ENCODE measurements at places on chromosomes 5 and 9.

DNA sequence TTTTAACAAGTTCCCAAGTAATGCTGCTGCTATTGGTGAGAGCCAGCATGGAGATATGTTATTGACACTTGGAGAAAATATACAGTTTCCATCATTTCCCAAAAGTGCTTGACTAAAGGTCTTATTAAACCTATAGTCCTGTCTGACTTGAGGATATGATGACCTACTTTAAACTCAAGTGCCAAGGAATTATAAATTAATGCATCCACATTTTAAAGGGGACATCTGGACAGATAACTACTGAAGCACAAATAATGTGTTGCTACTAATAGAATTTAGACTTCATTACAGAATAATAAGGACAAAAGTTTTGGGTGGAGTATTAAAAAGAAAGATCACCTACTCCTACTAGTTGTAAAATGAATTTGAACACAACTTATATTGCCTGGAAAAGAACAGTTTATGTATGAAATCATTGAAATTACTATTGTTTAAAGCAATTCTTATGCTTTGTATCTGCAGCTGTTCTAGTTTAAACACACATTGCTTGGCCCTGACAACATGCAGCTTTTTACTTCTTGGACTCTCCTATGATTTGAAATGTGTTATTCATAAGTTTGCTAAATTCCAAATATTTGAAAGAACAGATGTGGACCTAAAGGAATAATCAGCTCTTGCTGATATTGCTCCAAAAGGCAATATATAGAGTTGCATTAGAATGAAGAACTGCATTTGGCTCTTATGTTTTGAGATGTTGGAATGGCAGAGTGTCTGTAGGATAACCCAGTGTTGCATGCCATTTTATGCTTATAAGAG, 73.4 kb downstream of the SGCD start:
- no peak for DNase-seq

GRCh38 chr9:36328798-36329411, 70.7 kb upstream of the GNE start:
- peak; percentile 77 for DNase-seq

GRCh38 chr9:18456624-18457237, 17.2 kb upstream of the ADAMTSL1 start:
- DNase-seq, result no peak

DNA sequence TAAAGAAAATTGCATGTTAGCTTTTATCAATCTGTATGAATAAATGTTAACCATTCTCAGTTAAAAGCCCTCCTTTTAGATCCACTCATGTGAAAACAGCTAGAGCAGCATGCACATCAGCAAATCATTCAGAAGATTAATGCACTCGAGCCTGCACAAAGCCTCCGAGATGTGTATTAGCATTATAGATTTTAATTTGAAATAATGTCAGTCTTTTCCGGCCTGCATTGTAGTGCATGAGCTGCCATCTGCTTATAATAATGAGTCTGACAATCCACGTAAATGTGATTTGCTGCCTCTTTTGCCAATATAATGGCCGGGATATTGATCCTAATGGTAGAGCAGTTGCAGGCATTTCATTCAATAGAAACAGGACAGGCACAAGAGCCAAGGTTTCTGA, 585.1 kb downstream of the IRX1 start:
- no peak for DNase-seq

GRCh38 chr5:160324886-160325285, 12.5 kb upstream of the CCNJL start:
- peak; percentile 74 for DNase-seq

- no peak for DNase-seq
These were observed 104.9 kb downstream of the SYK start for GRCh38 chr9:90906316-90907055.

DNA sequence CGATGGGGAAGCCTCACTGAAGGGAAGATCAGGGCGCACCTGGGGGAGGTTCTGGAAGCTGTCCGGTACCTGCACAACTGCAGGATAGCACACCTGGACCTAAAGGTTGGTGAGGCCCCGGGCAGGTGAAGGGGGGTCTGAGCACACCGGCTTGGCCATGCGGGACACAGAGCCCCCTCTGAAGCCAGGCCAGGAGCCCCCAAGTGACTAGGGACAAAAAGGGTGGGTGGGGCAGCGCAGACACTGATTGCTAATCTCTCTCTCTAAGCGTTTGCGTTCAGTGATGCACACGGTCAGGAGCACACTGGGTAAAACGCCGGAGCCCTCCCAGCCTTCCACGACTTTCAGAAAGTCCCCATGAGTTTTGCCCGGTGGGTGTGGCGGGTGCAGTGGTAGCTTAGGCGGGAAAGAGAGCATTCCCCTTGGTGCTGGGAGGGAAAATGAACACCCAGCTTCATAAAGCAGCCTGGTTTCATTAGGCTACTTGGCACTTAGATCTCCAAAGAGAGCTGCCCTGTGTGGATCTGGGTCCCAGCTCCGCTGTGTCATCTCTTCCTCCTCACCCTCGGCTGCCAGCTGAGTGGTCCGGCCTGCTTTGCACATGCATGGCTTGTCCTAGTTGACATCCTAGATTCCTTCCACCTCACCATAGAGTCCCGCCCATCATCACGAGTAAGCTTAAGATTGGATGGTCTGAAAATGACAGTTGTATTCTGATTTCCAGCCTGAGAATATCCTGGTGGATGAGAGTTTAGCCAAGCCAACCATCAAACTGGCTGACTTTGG, 74.2 kb upstream of the OTULINL start:
- DNase-seq, result no peak

DNA sequence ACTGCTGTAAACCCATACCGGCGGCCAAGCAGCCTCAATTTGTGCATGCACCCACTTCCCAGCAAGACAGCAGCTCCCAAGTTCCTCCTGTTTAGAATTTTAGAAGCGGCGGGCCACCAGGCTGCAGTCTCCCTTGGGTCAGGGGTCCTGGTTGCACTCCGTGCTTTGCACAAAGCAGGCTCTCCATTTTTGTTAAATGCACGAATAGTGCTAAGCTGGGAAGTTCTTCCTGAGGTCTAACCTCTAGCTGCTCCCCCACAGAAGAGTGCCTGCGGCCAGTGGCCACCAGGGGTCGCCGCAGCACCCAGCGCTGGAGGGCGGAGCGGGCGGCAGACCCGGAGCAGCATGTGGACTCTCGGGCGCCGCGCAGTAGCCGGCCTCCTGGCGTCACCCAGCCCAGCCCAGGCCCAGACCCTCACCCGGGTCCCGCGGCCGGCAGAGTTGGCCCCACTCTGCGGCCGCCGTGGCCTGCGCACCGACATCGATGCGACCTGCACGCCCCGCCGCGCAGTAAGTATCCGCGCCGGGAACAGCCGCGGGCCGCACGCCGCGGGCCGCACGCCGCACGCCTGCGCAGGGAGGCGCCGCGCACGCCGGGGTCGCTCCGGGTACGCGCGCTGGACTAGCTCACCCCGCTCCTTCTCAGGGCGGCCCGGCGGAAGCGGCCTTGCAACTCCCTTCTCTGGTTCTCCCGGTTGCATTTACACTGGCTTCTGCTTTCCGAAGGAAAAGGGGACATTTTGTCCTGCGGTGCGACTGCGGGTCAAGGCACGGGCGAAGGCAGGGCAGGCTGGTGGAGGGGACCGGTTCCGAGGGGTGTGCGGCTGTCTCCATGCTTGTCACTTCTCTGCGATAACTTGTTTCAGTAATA, at the start of gene FXN:
FXN (plus strand) TSS at position 315 of the 871 bp plus-strand sequence; CDS start at position 346, 31 bp downstream.
- DNase-seq, result peak; percentile 82

GRCh38 chr5:125550274-125550673, 803.8 kb upstream of the ZNF608 start:
- no peak for DNase-seq

- DNase-seq, result no peak
These were observed 67.1 kb downstream of the COL5A1 start for GRCh38 chr9:134708672-134709038.

DNA sequence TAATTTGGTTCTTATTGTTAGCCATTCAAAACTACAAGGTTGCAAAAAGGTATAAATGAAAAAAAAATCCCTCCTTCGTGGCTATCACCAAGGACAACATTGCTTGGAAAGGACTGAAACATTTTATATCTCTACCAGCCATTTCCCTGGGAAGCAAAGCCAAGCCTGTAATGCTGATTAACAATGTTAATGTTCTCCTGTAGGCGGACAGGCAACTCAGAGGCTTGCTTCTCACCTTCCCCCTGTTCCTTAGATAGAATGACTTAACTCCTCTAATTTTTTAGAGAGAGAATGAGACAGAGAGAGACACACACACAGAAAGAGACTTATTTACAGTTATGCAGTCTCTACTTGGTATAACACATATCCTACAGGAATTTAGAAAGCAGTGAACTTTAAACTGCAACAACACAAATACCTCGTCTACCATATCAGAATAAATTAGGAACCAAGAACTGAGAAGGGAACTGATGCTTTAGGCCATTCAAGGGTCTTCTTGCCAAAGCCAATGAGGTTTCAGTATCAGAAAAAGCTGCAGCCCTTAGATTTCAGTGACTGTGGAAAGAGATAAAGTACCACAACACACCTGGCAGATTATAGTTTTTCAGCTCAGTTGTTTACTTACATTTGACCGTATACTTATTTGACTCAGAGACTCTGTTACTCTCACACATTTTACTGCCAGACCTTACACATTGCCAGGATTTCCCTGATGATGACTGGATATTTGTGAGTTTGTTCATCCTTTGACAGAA, 20.9 kb upstream of the MAN2A1 start:
- no peak for DNase-seq

DNA sequence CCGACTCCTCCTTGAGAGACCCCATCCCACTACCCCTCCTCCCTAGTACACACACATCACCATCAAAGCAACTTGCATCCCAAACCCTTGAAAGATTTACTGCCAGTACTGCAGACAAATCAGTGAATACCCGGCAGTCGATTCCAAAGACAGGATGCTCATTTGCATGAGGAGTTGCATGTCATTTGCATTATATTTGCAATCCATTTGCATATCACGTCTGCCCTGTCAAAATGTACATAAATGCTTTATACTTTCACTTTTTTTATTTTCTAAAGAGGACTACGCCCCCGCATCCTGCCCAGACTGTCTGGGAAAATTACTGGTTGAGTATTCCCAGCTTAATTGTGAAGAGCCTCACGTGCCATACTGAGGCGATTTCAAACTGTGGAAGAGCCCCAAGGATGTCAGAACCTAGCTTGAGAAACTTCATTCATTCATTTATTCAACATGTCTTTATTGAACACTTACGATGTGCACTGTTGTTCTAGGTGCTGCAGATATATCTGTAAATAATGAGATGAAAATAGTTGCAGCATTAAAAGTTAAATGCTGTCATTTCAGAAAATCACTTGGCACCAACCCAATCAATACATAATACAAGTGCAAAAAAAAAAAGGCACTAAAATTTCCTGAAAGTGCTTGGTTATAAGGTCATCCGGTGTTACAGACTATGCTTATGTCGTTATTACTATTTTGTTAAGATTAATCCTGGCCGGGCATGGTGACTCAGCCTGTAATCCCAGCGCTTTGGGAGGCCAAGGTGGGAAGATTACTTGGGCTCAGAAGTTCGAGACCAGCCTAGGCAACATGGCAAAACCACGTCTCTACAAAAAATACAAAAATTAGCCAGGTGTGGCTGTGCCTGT, 17.2 kb upstream of the SIL1 start:
- DNase-seq, result no peak

DNA sequence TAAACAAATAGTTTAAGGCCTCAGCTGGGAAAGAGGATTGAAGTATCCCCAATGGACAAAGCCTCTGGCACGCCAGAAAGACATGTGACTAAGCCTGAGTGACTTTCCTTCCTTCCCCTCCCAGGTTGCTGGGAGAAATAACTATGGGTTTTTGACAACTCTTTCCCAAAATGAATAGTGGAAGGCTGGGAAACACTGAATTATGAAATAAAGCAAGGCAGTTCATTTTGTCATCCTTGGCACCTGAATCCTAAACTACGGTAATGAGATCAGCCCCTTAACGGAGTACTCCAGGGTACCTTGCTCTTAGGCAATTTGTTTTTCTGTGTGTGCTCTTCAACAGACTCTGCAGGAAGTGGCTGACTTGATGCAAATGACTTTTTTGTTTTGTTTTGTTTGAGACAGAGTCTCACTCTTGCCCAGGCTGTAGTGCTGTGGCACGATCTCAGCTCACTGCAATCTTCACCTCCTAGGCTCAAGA, 75.2 kb downstream of the LMNB1 start:
- DNase-seq, result no peak

GRCh38 chr5:77128411-77129061, 41.5 kb upstream of the ZBED3 start:
- DNase-seq, result no peak

GRCh38 chr9:116207371-116208111, 54.0 kb downstream of the PAPPA start:
- no peak for DNase-seq

DNA sequence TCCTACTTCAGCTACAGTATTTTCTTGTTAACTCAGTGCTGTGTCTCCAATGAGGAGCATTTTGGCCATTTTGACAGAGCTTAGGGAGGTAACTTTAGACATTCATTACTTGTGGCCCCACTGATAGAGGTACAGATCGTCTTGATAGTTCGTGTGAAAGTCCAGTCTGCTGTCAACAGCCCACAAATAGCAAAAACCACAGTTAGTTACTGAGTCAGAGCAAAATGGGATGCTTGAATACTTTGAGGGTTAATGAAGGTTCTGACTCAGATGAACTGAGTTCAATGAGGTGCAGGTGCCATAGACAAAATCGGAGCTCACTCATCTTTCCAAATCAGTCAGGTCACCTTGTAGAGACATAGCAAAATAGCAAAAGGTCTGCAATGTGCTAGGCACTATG, 163.1 kb upstream of the TLE4 start:
- no peak for DNase-seq

DNA sequence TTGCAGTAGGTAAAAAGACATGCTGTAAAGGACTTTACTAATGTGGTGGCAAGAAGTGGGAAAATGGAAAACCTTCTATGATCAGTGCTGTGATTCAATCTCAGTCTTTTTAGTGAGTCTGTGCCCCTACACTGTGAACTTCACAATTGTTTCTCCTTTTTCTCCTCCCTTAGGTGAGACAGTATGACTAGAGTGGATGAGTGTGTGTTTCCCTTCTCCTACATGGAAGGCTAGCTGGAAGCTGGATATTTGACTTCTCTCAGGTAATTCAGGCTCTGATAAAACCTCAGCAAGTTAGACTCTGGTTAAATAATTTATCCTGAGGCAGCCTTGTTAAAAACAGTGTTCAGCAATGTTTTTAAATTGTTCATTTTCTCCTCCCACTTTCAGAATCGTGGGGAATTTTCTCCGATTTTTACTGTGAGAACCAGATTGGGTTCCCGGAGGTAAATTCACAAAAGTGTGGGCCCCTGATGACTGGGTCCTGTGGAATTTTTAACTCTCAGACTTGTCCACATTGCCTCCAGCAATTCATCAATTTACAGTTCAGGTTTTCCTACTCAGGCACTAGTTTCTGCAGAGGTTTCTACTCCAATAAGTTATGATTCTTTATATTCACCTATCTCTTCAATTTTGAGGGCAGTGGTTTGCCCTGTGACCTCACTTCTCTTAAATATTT, 149.1 kb upstream of the PIK3R1 start:
- no peak for DNase-seq

- no peak for DNase-seq
These were observed 1014.1 kb downstream of the PTPRD start for GRCh38 chr9:9598723-9599122.

- no peak for DNase-seq
These were observed 37.2 kb downstream of the PDE4D start for GRCh38 chr5:59856358-59856757.

All from inflammatory macrophage (primary cell).